ENCODE measurements at places on chromosomes 3 and 15.

DNA sequence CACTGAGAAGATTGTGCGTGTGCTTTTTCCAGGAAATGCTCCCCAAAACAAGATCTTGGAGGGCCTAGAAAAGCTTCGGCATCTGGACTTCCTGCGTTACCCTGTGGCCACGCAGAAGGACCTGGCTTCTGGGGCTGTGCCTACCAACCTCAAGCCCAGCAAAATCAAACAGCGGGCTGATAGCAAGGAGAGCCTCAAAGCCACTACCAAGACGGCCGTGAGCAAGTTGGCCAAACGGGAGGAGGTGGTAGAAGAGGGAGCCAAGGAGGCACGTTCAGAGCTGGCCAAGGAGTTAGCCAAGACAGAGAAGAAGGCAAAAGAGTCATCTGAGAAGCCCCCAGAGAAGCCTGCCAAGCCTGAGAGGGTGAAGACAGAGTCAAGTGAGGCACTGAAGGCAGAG is 4.8 kb downstream of the MAP1A start:
- DNase-seq: no peak

- DNase-seq: no peak
Observed at GRCh38 chr3:160154033-160154432, 71.2 kb upstream of the C3orf80 start.

GRCh38 chr15:46703020-46703861 is 1014.1 kb upstream of the SEMA6D start:
- no peak for DNase-seq

DNA sequence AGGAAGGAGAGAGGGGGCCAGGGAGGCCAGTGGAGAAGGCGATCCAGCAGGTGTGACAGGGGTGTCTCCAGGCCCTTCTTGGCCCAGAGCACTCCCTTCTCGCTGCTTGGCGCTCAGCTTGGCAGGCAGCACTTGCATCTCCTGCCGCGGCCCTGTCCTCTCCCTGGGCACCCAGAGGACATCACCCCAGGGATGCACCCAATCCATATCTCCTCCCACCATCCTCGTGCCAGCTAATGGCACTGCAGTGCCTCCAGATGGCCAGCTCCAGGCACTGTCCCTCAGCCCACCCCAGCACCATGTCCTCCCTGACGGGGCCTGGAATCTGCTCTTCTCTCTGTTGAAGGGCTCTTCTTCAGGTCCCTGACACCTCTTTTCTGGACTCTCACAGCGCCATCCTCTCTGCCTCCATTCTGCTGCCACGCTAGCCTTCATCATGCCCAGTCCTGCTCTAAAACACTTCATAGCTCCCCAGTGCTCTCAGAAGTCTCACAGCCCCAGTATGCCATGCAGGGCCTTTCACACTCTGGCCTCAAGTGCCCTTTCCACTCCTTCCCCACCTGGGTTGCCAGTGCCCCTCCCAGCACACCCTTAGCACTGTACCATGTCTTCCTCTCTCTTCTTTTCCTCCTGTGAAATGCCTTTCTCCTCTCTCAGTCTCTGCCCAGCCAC is 106.8 kb upstream of the SLC6A11 start:
- no peak for DNase-seq

GRCh38 chr3:113055961-113056360 is 65.2 kb downstream of the GTPBP8 start:
- DNase-seq: no peak

DNA sequence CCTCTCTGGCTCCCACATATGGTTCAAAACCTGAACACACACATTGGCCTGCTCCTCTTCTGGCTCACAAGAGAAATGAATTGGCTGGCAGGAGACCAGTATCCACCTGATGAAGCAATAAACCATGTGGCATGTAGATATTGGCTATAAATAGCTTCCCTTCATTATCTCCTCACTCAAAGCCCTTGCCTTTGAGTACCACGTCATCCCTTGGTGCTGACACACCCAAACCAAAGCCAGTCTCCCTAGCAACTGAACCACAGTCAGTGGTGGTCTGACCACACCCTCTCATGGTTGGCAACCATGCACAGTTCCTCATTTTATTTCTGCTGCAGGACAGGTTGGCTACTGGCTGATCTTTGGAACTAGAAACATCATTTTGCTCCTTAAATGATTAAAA is 98.8 kb downstream of the ZNF621 start:
- DNase-seq: no peak

- DNase-seq: peak; percentile 64
Observed at GRCh38 chr3:45145681-45146614, at the start of gene CDCP1. Gene CDCP1, minus strand, starts transcription at chr3:45146378. Its CDS starts 91 bp downstream, at chr3:45146287.

- no peak for DNase-seq
Observed at GRCh38 chr3:69209413-69209812, 87.0 kb upstream of the LMOD3 start.

DNA sequence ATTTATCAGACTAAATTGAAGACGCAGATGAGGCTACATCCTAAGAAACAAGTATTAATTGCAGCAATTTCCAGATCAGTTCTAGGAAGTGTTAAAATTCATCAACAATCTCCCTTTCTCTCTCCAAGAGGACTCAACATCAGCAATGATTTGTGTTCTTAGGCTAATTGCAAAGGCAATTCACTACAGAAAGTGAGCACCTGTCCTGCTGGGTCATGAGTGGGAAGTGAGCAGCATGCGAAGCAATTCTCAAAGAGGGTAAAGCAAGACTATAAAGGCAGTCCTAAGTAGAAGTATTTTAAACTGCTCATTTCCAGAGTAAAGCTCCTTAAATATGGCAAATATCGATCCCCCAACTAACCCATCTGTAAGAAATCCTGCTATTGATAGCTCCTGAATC is 1191.0 kb upstream of the ALCAM start:
- no peak for DNase-seq

Data from lower lobe of right lung (tissue), 2 donors.